Activated T-helper 1 cell treated with anti-CD3 and anti-CD28 coated beads, Interleukin-12 subunit alpha, Interleukin-12 subunit beta, Interleukin-2, Interleukin-4 antibody, amounts not matched to agents 30 ng/mL and 10 ng/mL and 1 ng/mL, durations not matched to agents 14 hours and 24 hours and 36 hours (primary cell): ENCODE measurements at places on chromosomes 5 and 9. TPM values are rescaled to one million over a fixed set of nuclear protein-coding genes. Genes with fewer than 3 reads are reported as not detected.
A peak's percentile ranks its signal among the peaks of the same experiment; 100 is the strongest.

GTF2H2 gene
- total RNA-seq, result 36.3 and 40.9 TPM in 2 replicates

ZER1 gene
- total RNA-seq, result 21.1 and 21.5 TPM in 2 replicates

OR2Y1 gene
- total RNA-seq, result not detected in 2 replicates

IL9 gene
- total RNA-seq, result 0.36 and 2.0 TPM in 2 replicates

PALM2AKAP2 gene
- total RNA-seq, result 2.2 and 5.5 TPM in 2 replicates

PRUNE2 gene
- total RNA-seq, result 0.27 and 0.57 TPM in 2 replicates

OBP2B gene
- not detected in 2 replicates for total RNA-seq

COL15A1 gene
- 0.02 and 0.05 TPM in 2 replicates for total RNA-seq

OCLN gene
- total RNA-seq, result 0.10 and 0.12 TPM in 2 replicates

DNA sequence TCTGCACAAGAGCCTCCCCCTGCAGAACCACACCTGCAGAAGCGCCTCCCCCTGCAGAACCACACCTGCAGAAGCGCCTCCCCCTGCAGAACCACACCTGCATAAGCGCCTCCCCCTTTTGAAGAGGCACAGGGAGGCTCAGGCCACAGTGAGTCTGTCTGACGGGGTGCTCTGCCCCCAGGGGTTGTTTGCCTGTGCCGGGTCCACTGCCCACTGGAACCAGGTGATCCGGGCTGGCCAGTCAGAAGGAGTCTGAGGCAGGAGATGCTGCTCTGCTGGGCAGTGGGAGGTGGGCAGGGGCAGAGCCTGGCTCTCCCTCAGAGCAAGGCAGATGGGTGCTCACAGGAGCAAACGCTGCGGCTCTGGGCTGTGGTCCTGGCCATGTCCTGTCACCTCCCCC lies 60.8 kb upstream of the RNU6ATAC start:
- no peak for DNase-seq

GRCh38 chr5:153783362-153783658 lies 255.4 kb downstream of the FAM114A2 start:
- no peak for DNase-seq

- no peak for DNase-seq
Observed at GRCh38 chr5:57163553-57164006, 10.3 kb upstream of the GPBP1 start.

DNA sequence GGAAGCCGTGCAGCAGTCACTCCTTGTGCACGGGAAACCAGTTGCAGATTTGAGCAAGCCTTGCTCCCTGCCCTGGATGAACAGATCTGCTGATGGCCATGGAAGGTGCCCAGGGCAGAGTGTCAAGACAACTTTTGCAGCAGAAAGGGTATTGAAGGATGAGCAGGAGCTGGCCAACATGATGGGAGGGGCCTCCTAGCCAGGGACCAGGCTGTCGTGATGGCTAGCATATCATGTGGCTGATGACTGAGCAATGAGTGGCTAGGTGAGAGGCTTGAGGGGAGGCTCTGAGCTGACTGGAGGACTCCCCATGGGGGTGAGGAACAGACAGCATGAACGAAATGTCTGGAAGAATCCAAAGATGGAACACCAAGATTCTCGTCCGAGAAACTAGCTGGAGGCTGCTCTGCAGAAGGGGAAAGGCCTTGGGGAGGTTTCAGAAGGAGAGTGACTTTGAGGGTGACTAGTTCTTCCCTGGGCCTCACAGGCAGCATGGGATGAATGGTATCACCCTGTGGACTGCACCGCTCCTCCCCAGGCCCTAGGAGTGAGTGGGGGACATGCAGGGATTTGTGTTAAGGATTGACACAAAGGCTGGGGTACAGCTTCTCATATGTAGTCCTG lies 18.5 kb downstream of the PPARGC1B start:
- no peak for DNase-seq

DNA sequence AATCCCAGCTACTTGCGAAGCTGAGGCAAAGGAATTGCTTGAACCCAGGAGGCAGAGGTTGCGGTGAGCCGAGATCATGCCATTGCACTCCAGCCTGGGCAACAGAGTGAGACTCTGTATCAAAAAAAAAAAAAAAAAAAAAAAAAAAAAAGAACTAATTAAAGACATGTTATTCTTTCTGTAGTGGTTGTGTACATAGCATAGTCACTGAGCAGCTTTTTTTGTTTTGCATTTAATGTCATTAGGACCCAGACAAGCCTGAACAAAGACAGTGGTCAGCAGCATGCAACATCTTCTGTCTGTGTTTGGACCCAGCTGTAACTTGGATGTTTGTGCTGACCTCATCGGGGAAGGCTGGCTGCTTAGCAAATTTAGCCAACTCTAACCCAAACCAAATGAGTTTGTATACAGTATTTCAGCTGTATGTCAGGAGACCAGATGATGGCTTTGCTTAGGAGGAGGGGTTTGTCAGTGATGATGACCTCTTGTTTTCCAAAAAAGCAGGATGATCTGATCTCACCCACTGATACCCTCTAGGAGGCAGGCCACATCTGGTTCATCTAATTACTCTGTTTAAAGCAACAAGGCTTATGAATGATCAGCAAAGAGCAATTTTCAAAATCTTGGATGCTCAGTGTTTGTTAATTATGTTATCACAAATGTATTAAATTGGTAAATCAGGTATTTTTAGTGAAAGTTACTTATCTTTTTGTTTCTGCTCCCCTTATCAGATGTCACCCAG lies 39.5 kb downstream of the SNCAIP start:
- DNase-seq, result no peak

- no peak for DNase-seq
Observed at GRCh38 chr5:176948458-176948857, 49.3 kb upstream of the HK3 start.

- no peak for DNase-seq
Observed at GRCh38 chr5:175121457-175121856, 322.5 kb downstream of the DRD1 start.

GRCh38 chr9:38023661-38024035 lies 45.4 kb downstream of the SHB start:
- DNase-seq, result no peak

- DNase-seq, result no peak
Observed at GRCh38 chr9:13613296-13613695, 333.8 kb upstream of the MPDZ start.

GRCh38 chr9:84271531-84271900 lies 69.0 kb downstream of the SLC28A3 start:
- DNase-seq, result peak; percentile 65
